Peyer's patch (tissue), 4 donors: ENCODE measurements at places on chromosomes 7 and 10. TPM values are rescaled to one million over a fixed set of nuclear protein-coding genes. Genes with fewer than 3 reads are reported as not detected.

NKX2-3 gene
- 5.2 TPM for total RNA-seq

TEX36 gene
- not detected for total RNA-seq

PDZD7 gene
- 46.8 TPM for total RNA-seq

IQUB gene
- total RNA-seq: not detected

CTAGE4 gene
- 20.6 TPM for total RNA-seq

BAIAP2L1 gene
- 46.1 TPM for total RNA-seq

VAX1 gene
- not detected for total RNA-seq

SPAM1 gene
- not detected for total RNA-seq
